ENCODE measurements at places on chromosomes 12 and 14.
A peak's percentile ranks its signal among the peaks of the same experiment; 100 is the strongest.

DNA sequence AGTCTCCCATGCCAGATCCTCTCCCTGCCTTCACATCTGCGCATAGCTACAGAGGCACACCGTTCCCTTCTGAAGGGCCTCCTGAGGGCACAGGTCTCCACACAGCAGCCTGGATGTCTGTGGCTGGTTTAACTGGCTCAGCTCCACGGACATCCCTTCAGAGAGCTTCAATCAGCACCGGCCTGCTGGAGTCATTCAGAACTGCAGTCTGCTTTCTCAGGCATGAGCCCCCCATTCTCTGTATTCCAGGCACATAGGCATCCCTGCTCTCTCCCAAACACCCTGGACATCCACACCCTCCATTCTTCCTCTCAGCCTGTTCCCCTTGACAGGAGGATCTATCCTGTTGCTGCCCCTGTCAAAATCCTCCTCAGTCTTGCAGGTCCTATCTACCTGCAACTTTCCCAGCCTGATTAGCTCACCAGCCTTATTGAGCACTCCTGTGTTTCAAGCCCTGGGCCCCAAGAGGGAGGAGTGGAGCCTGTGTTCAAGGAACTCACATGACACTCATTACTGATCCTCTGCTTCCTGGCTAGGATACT, 2.9 kb upstream of the DHRS2 start:
- no peak for DNase-seq

DNA sequence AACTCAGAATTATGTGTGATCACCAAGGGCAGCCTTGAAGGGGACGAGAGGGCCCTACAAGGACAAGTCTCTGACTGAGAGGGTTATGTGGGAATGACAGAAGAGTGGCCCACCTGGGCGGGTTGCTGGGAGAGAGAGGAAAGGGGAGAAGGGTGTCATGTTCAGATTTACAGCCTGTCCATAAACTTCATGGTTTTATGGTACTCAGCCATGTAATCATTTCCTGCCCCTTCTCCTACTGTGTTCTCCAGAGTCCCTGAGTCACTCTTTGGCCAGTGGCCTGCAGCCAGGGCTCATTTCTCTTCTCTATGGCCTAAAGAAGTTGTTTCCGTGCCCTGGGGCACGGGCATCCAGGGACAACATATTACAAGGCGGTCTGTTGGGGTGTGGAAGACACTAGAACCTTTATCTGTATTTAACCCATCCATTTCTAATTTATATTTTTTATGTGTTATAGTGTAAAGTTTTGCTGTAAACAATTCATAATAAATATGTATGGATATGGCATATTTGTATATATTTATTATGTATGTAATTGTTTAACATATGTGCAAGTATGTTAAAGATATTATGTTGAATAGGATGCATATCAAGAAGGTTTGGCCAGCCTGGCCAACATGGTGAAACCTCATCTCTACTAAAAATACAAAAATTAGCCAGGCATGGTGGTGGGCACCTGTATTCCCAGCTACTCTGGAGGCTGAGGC, 26.9 kb downstream of the DDX47 start:
- no peak for DNase-seq

- no peak for DNase-seq
Observed at GRCh38 chr14:33070475-33070874, 131.8 kb downstream of the NPAS3 start.

DNA sequence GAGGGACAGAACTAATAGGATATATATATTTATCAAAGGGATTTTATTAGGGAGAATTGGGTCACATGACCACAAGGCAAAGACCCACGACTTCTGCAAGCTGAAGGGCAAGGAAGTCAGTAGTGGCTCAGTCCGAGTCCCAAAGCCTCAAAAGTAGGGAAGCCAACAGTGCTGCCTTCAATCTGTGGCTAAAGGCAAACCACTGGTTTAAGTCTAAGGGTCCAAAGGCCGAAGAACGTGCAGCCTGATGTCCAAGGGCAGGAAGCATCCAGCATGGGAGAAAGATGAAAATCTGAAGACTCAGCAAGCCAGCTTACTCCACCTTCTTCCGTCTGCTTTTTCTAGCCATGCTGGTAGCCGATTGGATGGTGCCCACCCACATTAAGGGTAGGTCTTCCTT, 157.9 kb upstream of the CRY1 start:
- no peak for DNase-seq

DNA sequence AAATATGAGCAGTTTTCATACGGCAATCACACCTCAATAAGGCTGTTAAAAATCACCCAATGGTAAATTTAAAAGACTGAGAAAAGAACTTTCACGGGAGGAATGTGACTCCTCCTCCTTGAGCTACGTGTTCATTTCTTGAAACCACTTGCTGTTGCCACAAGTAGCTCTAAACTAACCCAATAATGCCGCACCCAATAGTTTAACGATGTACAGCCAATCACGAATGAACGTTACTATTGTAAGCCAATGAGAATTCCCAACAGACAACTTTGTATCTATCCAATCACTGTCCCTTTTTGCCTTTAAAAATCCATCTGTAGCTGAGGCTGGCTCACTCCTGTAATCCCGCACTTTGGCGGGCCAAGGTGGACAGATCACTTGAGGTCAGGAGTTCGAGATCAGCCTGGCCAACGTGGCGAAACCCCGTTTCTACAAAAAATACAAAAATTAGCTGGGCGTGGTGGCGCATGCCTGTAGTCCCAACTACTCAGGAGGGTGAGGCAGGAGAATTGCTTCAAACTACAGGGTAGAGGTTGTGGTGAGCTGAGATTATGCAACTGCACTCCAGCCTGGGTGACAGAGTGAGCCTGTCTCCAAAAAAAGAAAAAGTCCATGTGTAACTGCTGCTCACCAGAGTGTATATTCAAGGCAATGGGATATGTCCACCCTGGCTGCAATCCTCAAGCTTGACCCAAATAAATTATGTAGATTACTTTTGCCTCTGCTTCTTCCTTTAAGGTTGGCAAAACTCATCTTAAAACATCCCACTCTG, 24.4 kb upstream of the BTBD6 start:
- DNase-seq, result no peak

GRCh38 chr12:130446846-130447654, 109.4 kb downstream of the PIWIL1 start:
- no peak for DNase-seq

- DNase-seq, result no peak
Observed at GRCh38 chr12:102874819-102875218, 42.2 kb downstream of the PAH start.

DNA sequence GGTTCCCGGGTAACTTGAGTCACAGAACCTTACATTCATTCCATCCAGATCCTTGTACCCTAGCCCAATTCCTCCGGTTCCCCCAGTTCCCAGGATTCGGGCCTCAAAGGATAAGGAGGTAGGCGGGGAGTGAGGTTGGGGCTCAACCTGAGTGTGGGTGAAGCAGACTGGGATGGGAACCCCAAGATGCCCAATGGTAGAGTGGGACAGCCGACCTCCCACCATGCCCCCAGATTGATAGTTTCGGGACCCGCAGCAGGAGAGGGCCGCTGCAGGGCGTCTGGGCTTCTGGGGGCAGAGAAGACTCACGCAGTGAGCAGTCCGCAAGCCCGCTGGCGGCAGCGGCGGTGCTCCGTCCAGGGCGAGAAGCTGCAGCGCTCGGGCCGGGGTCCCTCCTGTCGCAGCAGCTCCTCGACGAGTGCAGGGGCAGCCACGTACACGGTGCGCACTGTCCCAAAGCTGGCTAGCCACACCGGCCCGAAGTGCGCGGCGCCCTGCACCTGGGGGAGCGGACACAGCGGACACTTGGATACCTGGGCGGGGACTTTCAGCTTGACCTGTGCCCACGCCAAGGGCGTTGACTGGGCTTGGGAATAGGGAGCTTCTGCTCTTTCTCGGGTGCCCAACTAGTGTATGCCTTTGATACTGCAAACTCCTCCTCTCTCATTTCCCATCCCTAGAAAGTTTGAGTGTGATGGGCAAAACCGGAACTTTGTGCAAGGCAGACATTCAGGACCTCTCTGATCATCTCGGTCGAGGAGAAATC, 997 bp downstream of the CYP27B1 start:
- DNase-seq, result no peak

DNA sequence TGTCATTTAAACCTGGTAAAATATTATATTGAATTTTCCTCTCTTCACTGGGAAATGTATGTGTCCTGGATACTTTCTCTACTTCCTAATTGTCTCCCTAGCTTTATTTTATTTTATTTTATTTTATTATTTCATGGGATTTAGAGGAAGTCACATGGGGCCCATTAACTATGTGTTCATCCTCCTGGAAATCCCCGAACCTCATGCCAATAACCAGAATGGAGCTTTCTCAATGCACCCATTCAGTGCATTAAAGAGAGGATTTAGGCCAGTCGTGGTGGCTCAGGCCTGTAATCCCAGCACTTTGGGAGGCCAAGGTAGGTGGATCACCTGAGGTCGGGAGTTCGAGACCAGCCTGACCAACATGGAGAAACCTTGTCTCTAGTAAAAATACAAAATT, 1.3 kb upstream of the RPGRIP1 start:
- DNase-seq, result no peak

DNA sequence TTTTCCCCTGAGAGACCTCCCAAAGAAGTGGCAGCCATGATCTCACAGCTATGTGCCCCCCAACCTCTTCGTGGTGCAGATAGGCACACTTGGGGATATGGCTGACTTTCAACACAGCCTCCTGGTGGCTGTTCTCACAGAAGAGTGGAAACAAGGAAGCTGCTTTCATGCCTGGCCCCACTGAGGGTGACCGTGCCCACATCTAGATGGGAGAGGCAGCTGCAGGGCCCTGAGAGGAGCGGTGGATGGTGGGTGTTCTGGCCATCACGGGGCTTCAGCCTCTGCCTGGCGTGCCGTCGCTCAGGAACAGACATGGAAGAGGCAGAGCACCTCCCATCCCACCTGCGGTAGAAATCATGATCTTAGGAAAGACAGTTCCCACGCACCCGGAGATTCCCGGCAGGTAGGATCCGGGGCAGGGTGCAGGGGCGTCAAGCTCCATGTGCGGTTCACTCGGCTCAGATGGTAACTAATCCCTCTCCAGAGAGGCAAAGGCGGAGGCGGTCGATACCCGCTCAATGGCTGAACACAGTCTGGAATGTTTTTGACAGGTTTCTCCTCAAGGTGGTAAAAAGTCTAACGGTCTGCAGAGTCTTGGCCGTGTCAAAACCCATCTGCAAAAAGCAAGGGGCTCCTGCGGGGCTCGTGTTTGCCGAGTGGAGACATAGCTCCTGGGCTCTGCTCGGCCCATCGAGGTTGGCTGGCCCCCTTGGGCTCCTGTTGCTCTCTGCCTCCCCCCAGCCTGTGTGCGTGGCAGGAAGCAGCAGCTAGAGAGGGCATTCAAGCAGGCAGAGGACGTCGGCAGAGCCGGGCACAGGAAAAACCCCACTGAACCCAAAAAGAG, 225.2 kb upstream of the RTL1 start:
- DNase-seq, result peak; percentile 52

DNA sequence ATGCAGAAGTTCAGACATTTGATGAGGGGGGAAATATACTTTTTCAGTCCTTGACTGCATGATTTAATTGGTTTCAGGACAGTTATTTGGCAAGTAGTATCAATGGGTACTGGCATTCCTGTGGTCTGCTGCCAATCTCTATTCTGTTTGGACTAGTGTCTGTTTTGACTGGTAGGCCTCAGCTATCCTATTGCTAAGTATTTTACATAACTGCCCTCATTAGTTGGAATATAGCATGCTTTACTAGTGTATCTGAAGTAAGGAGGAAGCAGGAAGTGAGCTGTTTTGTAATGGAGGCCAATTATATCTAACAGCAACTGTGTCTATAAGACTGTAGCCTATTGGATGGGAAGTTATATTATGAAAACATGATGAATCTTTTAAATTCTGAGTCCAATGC, 104.3 kb downstream of the FLRT2 start:
- no peak for DNase-seq

GRCh38 chr12:98437806-98438595, 77.4 kb upstream of the TMPO start:
- no peak for DNase-seq

- DNase-seq, result no peak
Observed at GRCh38 chr12:91250273-91250665, 67.7 kb upstream of the DCN start.

- no peak for DNase-seq
Observed at GRCh38 chr14:56244138-56244789, 126.1 kb downstream of the PELI2 start.

DNA sequence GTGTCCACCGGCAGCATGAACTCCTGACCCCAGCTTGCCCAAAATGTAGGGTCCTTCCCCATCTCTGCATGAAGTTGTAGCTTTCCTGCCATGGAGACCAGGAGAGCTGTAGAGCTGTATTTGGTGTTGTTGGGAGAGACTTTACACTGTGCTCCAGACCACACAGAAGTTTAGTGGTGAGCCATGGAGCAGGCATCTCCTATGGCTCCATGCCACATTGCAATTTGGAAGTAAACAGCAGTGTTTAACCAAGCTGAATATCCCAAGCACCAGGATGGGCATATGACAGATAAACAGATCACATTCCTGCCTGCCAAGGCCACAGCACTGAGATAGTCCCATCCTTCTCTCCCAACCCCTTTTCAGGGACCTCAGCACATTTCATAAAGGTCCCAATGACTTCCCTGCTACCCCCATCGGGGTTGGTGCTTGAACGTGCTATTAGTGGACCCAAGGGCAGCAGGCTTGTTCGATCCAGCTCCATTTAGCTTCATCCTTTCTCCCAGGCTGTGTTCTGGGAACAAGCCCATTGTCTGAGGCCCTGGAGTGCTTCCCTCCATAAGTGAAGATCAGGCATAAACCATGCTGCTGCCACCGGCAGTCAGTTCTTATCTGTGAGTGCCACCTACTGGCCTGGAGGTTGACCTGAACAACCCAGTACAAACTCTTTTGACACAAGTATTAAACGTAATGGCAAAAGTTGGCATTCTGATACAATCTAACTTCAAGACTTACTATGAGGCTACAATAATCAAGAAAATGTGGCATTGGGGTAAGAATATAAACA, 172.3 kb upstream of the ATXN7L3B start:
- DNase-seq, result no peak

DNA sequence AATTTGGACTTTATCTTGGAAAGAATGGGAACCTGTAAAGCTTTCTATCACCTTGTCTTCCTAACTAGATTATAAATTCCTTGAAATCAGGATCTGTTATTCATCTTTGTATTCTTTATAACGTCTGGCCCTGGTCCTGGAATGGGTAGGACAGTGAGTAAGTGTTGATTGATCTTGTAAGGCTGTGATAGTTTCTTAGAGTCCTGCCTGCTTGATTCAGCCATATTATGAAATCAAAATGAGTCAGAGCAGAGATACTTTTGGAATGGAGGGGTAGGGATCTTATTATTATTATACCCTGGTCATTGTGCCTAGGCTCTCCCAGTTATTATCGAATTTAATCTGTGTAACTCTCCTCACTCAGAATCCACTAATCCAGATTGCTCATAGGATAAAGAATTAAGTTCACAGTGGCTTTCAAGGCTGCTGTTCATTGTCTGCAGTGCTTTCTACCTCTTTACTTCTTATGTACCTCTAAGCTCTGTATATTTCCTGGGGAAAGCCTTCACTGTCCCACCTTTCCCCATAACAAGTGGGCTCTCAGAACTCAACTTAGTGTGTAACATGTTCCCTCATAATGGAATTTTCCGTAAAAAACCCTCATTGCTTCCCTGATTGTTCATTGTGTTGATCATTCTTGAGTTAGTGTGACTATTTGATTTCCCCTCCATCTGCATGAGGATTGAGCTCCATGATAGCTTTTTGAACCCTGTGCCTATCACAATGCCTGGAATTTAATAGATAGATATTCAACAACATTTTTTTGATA, 93.3 kb downstream of the DAAM1 start:
- no peak for DNase-seq

- DNase-seq, result no peak
Observed at GRCh38 chr12:41552588-41552987, 364.5 kb downstream of the PDZRN4 start.
